Activated CD4-positive, alpha-beta T cell treated with anti-CD3 and anti-CD28 coated beads for 1 hour (primary cell): ENCODE measurements at places on chromosomes 1 and 21.

DNA sequence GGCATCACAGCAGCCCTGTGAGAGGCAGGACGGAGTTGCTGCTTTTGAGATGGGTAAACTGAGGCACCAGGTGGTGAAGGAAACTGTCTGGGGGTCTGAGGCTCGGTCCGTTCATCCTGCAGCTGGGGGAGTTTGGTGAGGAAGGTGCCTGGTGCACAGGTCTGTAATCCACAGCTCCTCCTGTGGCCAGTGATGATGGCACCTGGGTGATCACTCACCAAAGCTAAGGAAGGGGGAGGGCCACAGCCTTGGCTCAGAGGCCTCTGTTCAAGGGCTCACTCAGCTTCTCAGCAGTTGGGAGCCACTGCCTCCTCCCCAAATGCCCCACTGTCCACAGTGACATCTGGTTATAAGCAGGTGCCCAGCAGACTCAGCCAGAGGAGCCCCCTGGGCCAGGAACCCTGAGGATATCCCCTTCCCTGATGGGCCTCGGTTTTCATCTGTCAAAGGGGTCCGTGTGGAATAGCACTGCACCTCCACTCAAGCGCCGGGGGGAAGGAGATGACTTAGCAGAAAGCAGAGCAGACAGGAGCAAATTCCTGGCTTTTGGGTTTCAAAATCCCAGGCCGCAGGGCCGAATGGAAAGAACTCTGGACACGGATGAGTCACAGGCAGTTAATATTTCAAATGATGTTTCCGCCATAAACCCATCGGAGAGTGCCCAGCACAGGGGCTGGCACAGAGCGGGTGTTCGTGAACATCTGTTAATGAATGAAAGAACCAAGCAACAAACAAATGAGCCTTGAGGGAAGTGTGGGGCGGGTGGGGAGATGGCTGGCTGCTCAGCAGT, 82.8 kb downstream of the DMRTB1 start:
- no peak for DNase-seq

DNA sequence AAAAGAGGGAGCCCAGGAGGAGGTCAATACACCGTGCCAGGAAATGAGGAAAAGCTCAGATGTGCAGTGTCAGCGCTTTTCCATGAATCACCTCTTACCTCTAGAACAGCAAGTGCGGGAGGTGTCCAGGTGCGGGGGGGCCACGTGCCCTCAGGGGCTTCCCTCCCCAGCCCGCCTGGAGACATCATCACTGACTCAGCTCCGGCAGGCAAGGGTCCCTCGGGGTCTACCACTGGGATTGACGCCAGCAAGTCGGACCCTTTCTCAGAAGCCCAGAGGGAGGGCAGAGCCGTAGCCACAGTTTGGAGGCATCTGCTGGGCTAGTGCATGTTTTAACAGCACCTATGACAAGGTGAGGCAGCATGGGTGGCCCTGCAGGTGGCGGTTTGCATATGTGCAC, 67.4 kb upstream of the TRAPPC10 start:
- no peak for DNase-seq

DNA sequence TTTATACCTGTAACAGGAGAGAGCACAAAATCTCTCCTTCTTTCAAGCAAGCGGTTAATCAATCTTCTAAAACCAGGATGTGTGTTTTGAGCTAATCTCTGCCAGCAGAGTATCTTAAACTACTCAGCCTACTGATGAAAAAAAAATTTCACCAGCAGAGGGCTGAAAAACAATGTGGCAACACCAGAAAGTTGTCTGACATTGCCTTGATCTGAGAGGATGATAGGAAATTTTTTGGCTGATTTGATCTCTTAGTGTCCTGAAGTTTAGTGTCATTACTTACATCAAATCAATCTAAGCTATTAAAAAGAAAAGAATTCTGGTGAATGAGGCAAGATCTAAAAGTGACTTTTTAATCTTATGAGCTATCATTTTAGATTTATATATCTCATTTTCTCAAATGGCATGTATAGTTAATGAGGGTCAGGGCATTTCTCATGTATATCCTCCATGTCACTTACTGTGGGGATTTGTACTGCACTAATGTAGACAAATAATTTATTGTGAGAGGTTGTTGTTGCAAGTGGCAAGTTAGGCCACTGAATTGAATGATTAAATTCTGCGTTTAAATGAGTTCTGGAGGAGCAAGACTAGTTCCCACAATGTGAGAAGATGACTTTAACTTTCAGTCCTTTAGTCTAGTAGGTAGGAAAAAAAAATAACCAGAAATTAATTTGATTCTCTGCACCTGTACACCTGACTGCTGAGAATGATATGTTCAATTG, 10.9 kb downstream of the ADAMTS1 start:
- DNase-seq = no peak

DNA sequence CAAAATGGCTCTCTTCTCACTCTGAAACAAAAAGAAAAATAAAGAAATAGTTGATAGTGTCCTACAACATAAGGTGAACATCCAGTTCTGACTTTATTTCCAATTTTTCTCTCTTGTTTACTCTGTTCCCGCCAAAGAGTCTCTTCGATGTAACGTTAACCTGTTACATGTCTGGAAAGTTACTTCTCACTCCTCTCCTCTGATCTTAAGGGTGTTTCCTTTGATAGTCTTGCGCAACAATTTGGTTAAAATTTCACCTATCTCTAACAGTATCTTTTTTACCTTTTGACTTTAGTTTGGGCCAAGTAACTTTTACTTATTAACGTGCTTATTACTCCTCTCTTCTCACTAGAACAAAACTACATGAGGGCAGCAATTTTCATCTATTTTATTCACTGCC, 1450.2 kb downstream of the BRINP3 start:
- no peak for DNase-seq

GRCh38 chr1:150696995-150697927, at the start of gene GOLPH3L:
Gene GOLPH3L, minus strand, starts transcription at chr1:150697154. Its CDS starts 2,316 bp downstream, at chr1:150694838.
- DNase-seq = peak; percentile 80

GRCh38 chr1:38929476-38929875, 12.2 kb downstream of the RHBDL2 start:
- no peak for DNase-seq

- DNase-seq = no peak
Observed at GRCh38 chr1:3405974-3406867, 48.2 kb upstream of the ARHGEF16 start.

- no peak for DNase-seq
Observed at GRCh38 chr21:44456214-44456914, 1.1 kb downstream of the LRRC3 start.

DNA sequence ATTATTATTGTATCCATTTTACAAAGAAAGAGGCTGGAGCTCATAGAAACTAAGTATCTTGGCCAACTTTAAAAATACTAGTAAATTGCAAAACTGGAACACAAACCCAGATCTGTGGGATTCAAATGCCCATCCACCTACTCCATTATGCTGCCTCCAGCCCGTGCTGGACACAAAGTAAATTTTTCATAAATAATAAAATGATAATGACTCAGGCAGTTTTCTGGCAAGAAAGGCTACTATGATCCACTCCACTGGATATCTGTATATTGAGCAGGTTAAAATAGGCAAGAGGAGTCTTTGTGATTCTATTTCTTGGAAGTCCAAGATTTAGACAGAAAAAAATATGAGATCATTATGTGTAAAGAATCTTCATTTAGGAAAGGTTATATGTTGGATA, 138.3 kb upstream of the DUSP10 start:
- DNase-seq = no peak

DNA sequence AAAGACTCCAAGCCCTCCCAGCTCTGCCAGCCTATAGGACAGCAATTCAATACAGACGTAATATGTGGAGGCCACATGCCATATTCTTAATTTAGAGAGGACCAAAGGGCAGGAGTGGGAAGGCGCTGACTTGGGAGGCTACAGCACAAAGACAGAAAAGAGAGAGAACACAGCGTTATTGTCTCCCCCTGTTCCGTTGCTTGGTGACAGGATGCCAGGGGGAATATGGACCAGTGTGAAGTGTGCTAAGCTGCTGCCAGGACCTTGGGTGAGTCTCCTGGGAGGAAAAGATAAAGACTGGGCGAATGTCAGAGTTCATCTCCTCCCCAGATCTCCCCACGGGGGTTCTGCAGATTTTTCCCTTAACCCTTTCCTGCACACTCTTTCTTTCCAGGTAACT, 102.1 kb upstream of the ADAR start:
- no peak for DNase-seq

DNA sequence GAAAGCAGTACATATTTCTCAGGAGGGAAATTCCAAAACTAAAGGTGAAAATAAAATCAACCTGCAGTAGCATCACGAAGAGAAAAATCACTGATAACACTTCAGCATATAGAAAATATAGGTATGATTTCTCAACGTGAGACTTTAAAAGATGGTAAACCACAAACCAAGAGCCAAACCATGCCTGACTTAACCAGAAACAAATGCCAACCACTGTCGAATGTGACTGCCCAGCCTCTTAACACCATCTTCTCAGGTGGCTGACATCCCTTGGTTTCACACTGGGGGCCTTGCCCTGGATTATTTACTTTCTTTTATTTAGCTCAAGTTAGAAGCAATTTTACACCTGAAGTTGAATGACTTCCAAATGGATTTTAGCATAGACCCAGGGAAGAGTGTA, 10.1 kb downstream of the HMGCS2 start:
- DNase-seq = no peak

GRCh38 chr1:117578466-117578865, 27.4 kb upstream of the TENT5C start:
- no peak for DNase-seq

DNA sequence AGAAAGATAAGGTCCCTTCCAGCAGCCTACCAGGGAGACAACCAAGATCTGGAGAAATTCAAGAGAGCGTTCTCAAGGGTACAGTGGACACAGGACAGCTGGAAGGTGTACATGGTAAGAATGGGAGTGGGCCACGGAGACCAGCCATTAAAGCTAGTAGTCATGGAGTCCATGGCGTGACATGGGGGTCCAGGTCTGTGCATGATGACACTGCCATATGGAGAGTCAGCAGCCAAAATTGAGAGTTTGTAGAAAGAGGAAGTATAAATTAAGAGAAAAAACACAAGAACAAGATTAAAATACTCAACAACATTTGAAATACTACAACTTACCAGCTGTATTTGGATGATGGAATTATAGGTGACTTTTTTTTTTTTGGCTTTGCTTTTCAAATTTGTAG, 7.9 kb upstream of the LORICRIN start:
- DNase-seq = no peak

- DNase-seq = no peak
Observed at GRCh38 chr1:206094024-206094423, 23.2 kb downstream of the AVPR1B start.

DNA sequence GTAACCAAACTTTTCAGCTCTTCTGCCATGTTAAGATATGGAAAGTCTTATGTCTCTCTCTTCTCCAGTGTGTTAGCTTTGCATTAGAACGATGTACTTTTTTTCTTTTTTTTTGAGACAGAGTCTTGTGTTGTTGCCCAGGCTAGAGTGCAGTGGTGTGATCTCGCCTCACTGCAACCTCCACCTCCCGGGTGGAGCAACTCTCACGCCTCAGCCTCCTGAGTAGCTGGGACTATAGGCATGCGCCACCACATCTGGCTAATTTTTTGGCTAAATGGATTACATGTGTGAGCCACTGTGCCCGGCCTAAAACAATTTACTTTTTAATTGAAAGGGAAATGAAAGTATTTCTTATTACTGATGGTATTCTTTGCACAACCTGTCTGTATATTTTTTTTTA, 35.8 kb downstream of the SPEN start:
- DNase-seq = no peak

- no peak for DNase-seq
Observed at GRCh38 chr1:202805886-202806844, 2.1 kb downstream of the KDM5B start.

DNA sequence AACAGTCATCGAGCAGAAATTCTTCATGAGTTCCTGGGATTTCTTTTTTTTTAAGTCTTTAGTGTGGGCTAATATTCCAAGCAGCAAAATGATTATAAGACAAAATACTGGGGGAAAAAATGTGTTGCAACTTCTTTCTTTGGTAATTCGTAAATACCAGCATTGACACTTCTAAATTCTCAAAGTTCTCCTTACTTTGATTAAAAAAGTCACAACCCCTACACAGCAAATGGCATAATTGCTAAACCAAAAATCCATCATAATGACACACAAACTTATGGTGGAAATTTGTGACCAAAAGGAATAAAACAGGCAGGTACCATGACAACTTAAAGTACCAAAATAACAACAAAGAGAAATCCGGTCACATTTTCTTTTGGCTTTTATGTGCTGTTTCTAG, 585.2 kb upstream of the PKN2 start:
- DNase-seq = no peak

GRCh38 chr1:50368179-50369007, 54.9 kb downstream of the DMRTA2 start:
- DNase-seq = no peak

- DNase-seq = no peak
Observed at GRCh38 chr1:29732453-29732852, 496.1 kb downstream of the PTPRU start.

GRCh38 chr1:215891266-215892057, 324.4 kb downstream of the KCTD3 start:
- no peak for DNase-seq

DNA sequence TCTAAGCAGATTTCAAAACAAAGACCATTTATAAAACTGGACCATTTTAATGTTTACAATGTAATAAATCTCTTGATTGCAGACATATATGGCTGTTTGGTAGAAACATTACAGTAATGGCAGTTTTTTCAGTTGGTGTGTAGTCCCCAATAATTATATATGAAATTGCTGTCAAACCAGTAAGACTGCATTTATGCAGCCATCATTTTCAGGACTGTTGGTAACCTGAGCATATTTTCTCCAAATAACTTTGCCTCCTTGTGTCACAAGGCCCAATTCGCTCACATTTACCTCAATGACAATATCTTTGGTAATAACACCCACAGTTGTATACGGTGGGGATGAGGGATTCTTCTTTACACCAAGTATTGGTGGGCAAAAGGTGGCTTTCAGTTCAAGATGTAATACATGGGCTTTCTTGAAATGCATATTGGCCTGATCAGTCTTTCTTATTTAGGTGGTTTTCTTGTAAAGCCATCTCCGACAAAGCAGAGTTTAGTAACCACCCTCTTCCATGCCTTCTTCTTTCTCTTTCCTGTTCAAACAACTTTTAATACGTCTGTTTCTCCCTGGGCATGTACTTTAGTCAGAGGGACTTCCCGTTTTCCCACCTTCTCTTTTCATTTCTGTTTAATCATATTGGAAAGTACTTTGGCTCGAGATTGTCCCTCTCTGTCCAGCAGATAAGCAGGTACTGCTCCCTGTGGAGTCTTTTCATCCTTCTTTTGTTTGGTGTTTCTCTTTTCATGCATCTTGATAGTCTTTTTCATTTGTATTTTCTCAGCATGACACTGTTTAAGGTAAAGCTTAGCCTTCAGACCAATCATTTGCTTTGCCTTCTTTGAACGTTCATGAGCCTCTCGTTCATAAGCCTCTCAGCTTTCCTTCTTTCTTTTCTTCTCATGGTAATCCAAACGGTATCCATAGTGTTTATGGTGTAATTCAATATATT, 30.4 kb downstream of the ATP2B4 start:
- no peak for DNase-seq
